ENCODE measurements at places on chromosomes 5 and 9.

DNA sequence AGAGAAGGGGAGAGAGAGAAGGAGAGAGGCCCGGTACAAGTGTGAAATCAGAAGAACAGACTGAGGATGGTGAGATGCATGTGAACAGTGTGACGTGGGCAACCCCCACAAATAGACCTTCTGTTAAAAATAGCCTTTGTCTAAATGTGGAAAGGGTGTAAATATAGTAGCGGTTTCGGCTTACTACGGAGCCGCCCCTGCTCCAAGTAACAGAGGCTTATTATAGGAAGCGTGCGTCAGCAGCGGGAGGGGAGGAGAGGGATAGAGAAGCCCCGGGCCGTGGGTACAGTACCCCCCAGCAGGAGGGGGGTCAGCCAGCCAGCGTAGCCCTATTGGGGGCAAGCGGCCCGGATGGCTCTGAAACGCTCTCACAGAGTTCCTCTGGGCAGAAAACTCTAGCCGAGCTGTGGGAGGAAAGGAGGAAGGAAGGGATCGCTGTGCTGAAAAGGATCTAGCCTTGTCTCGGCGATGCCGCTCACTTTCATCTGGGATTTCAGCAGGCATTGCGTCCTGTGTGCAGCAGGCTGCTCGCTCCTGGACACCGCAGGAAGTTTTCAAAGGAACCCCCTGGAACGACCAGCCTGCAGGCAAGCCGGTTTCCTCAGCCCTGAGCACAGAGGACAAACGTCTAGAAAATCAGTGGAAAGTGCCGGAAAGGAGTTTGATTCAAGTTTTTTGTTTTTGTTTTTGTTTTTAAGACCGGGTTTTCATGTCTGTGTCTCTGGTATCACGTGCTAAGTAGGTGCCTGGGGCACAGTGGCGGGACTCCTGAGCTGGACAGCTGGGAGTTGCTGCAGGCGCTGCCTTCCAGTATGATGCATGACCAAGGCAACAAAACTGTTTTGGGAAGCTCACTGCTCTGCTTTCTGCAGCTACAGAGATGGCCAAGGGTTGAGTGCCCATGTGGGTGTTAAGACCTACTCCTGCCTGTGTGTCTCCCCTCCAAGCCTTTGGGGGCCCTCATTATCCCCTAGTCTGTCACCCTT, 146.6 kb downstream of the SEC61B start:
- DNase-seq = peak; percentile 55

GRCh38 chr5:56848206-56848605, 32.9 kb downstream of the MAP3K1 start:
- no peak for DNase-seq

GRCh38 chr9:131302244-131303075, 12.9 kb downstream of the PLPP7 start:
- no peak for DNase-seq

- no peak for DNase-seq
These were observed 66.7 kb downstream of the IL6ST start for GRCh38 chr5:55927861-55928655.

- peak; percentile 69 for DNase-seq
These were observed at the start of gene MSANTD3 for GRCh38 chr9:100426530-100427365. Gene MSANTD3, plus strand, starts transcription at chr9:100427143. Its CDS starts 14,796 bp downstream, at chr9:100441939.

- DNase-seq = no peak
These were observed 351.3 kb downstream of the ADGRV1 start for GRCh38 chr5:90909940-90910339.

GRCh38 chr5:171162596-171162995, 146.5 kb upstream of the TLX3 start:
- DNase-seq = peak; percentile 75

GRCh38 chr9:80061940-80062339, 490.2 kb downstream of the TLE4 start:
- DNase-seq = peak; percentile 96

DNA sequence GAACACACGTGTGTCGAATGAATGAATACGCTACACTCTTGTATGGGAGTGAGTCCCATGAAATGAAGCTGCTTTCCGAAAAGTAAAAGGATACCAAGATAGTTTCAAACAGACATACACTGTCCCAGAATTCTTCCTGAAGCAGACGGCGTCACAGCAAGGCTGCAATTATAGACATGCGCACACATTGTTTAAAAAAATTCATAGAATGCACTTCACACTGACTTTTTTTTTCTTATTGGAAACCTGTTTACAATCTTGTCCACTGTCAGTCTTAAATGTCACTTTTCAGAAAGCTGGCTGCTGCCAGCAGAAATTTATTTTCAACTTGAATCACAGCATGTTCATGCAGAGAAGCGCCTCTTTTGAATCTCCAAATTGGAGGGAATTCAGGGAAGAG, 124.8 kb downstream of the CRB2 start:
- DNase-seq = no peak

GRCh38 chr5:18395126-18396110, 761.2 kb downstream of the TAF11L14 start:
- DNase-seq = no peak

DNA sequence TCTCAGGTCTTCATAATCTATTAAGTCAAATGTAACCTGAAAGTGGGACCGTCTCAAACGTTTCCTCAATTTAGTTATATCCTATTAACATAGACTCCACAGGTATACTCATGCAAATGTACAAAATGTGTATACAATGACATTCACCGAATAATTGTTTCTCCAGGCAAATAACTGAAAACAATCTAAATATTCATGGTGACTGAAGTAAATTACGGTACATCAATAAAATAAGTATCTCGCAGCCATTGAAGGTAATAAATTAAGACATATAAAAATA, 482 bp downstream of the IARS1 start:
- DNase-seq = no peak

DNA sequence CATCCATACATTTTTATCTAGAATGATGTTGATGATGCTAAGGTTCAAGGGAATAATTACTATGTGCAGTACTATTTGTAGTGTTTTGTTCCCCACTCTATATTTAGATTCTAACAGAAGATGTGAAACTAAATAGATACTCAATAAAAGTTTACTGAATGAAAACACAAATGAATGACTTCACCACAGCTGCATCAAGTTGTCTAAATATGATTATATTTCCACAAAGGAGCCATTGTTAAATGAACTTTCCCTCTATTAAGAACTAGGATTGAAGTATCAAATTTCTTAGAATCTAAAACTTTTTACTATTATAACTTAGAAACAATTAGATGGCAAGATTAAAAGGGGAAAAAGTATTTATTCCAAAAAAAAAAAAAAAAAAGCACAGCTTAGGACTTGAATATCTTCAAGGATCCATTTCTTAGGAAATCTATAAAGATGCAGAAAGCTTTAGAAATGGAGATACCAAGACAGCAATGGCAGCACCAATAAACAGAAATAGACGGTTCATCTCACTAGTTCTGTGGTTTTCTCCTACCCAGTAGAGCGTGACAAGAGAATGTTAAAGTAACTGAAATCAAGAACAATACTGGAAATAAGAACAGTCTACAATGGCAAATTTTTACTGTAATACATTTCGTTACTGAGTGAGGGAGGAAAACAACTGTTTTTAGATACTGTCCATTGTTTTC, 347.6 kb downstream of the EBF1 start:
- DNase-seq = no peak

DNA sequence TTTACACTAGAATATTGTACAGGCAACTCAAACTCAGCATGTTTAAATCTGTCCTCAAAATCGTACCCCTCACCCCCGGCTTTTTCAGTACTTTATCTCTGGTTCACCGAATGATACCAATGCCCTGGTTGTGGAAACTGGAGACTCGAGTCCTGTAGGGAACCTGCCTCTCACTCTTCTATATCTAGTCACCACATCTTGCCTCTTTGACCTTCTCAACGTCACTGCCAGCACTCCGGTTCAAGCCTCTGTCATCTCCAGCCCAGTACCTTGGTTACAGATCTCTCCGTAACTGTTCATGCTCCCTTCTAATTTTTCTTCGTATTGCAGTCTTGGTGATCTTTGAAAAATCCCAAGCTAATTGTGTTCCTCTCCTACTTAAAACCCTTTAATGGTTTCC, 6.7 kb downstream of the SLC44A1 start:
- DNase-seq = no peak

GRCh38 chr5:134209477-134210245, 16.2 kb downstream of the PPP2CA start:
- no peak for DNase-seq

DNA sequence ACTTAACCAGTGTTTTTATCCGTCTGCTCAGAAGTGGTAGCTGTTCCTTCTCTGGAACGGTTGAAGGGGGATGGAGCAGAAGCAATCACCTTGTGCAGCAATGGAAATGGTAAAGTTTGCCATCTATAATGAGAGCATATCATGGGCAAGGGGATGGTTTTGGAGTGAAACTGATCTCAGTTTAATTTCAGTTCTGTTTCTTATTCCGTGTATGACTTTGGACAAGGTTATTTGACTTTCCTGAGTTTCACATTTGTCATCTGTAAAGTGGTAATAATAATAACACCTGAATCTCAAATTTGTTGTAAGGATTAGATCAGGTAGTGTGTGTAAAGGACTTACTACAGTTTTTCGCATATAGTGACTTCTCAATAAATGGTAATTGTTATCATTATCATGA, 106.1 kb downstream of the PCSK1 start:
- no peak for DNase-seq

DNA sequence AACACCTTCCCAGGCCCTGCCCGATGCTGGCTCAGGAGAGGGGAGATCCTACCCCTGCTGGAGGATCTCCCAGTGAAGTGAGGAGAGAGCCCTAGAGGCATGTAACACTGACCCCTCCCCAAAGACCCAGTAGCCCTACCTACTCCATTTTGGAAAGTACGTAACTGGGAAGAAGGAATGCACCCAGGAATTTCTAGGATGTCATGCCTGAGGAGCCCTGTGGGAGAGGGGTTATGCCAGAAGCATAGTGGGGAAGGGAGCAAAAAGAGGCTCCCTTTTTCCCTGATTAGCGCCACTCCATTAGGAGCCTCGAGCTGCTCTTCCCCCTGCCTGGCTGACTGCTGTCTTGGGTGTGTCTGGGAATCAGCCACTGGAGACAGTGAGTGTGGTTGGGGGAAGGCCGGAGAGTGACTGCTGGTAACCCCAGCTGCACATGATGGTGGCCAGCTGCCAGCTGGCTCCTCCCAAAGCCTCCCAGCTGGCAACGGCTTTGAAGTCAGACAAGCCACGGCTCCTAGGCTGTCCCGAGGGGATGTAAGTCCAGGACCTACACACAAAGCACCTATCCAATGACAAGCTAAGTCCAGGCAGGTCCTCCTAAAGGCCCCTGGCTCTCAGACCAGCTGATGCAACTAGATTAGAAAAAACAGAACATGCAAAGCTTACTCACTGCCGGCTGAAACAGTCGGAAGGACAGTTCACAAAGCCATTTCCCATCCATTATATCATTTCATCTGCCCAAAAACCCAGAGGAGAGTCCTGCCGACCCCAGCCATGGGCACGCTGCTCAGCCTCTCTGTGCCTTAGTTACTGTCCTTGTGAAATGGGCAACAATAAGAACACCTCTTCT, 136.5 kb upstream of the ABCA1 start:
- DNase-seq = peak; percentile 97

DNA sequence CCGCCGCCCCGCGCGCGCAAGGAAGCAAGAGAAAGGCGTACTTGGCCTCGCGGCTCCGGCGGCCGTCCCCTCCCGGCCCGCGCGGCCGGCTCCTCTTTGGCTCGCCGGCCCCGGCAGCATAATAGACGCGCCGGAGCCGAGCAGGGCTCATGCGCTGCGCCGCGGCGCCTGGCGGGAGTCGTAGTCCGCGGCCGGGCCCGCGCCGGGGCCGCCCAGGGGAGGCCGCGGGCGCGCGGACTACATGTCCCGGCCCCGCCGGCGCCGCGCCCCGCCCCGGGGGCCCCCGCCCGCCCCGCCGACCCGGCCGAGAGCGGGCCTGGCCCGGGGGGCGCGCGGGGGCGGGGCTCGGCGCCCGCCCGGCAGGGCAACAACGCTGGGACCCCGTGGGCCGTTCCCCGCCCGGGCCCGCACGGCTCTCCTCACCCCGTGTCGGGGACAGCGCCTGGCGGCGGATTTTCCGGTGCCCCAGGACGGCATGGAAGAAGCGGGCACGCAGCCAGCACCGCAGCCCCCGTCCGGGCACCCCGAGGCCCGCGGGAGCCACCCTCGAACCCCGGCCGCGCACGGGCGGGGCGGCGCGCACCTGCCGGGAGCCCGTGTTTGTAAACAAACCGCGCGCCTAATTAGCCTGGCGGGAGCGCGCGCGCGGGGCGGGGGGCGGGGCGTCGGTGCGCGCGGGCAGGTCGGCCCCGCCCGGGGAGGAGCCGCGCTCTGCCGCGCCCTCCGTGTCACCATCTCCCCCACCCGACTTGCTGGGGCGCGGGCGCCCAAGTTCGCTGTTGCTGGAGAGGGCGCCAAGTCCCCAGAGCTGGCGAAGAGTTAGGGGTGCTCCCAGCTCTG, at the start of gene BRD3:
TSS of gene BRD3 (minus strand) at position 123 of the 840 bp plus-strand sequence. CDS start 14,549 bp downstream, outside the sequence.
- peak; percentile 91 for DNase-seq

DNA sequence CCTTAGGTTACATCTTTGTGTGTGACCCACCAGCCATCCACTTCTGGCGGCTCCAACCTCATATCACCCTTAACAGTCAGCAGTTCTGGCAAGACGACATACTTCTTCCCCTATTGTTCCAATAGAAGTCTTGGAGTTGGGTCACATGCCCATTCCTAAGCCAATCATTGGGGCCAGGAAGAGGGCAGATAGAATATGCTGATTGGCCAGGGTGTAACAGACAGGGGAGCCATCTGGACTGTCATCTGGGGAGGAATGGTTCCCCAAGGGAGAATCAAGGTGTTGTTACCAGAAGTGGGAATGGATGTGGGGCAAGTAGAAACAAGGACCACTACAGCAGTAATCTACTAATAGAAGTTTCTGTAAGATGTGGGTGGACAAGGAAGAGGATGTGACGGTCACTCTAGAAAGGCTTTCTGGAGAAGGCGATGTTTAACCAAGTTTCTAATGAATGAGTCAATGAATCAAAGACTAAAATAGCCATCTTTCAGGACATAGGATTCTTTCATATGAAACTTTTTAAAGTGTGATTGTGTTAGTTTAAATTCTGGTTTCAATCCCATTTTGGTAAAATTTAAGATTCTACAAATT, 200.4 kb downstream of the ARHGAP26 start:
- DNase-seq = no peak

GRCh38 chr5:120413686-120414085, 50.4 kb upstream of the PRR16 start:
- peak; percentile 45 for DNase-seq

- DNase-seq = no peak
These were observed 6.6 kb upstream of the UBQLN1 start for GRCh38 chr9:83714329-83714728.

DNA sequence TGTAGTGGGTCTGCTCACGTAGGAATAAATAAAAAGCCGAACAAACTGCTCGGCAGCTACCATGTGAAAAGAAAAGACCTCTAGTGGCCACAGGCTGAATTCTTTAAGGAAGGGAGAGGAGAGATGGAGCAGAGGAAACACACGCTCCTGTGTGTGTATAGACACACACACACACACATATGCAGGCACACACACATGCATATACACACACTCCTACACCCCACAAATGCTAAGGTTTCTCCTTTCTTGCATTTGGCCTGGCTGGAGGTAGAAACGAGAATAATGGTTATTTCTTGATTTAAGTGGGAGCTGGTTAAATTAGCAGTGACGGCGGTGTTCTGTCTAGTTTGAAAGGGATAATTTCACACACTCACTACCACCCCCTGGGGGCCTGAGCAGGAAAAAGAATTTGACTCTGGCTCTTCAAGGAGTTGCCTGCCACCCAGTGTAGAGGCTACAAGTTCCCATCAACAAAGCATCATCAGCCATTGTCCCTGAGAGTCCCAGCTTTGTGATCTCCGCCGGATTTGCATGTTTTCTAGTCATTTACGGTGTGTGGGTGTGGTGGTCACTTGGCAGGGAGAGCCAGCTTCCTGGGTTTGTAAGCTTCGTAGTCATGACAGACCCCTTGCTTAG, at the start of gene INSYN2B:
TSS of gene INSYN2B (minus strand) at position 78 of the 636 bp plus-strand sequence. CDS start 96,597 bp downstream, outside the sequence.
- DNase-seq = peak; percentile 88

All from iris pigment epithelial cell (primary cell).